ENCODE measurements at places on chromosomes 3 and 15.

- DNase-seq, result no peak
- peaks cover 9% of the 10 kb centered on the region for H3K4me1 ChIP-seq
- no peaks in the 10 kb centered on the region for H3K27me3 ChIP-seq
- H3K36me3 ChIP-seq, result no peaks in the 10 kb centered on the region
- H3K27ac ChIP-seq, result no peak overlapping the region
Measured at GRCh38 chr15:42385206-42385979, 26.1 kb downstream of the CAPN3 start.

DNA sequence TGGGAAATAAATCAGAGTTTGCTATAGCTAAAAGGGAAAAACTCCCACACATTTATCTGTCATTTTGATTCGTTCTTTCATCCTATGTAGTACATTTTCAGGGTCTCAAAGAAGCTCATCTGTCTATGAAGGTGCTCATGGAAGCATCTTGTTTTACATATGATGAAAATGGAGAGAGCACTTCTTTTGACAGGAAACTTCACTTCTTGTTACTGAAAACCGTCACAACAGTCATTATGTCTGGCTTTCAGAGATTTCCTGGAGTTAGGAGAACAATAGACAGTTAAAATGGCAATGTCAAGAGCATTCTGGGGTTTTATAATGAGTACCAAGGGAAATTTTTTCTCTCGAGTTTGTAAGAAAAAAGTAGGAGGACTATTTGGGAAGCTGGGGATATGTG lies 83.3 kb downstream of the TMEM108 start:
- no peaks in the 10 kb centered on the region for H3K36me3 ChIP-seq
- peaks cover 6% of the 10 kb centered on the region for H3K27me3 ChIP-seq
- H3K27ac ChIP-seq, result no peak overlapping the region
- no peak overlapping the region for H3K4me3 ChIP-seq
- no peaks in the 10 kb centered on the region for H3K4me1 ChIP-seq

- no peak overlapping the region for H3K4me3 ChIP-seq
- peaks cover 17% of the 10 kb centered on the region for H3K4me1 ChIP-seq
- no peaks in the 10 kb centered on the region for H3K27me3 ChIP-seq
- no peak overlapping the region for H3K27ac ChIP-seq
Measured at GRCh38 chr15:28942046-28942445, 56.3 kb downstream of the APBA2 start.

GRCh38 chr3:122560680-122561079 lies 3.4 kb downstream of the PARP9 start:
- no peak for DNase-seq
- H3K27me3 ChIP-seq, result no peaks in the 10 kb centered on the region
- no peak overlapping the region for H3K4me3 ChIP-seq
- H3K36me3 ChIP-seq, result peaks cover 8% of the 10 kb centered on the region
- peaks cover 25% of the 10 kb centered on the region for H3K4me1 ChIP-seq

DNA sequence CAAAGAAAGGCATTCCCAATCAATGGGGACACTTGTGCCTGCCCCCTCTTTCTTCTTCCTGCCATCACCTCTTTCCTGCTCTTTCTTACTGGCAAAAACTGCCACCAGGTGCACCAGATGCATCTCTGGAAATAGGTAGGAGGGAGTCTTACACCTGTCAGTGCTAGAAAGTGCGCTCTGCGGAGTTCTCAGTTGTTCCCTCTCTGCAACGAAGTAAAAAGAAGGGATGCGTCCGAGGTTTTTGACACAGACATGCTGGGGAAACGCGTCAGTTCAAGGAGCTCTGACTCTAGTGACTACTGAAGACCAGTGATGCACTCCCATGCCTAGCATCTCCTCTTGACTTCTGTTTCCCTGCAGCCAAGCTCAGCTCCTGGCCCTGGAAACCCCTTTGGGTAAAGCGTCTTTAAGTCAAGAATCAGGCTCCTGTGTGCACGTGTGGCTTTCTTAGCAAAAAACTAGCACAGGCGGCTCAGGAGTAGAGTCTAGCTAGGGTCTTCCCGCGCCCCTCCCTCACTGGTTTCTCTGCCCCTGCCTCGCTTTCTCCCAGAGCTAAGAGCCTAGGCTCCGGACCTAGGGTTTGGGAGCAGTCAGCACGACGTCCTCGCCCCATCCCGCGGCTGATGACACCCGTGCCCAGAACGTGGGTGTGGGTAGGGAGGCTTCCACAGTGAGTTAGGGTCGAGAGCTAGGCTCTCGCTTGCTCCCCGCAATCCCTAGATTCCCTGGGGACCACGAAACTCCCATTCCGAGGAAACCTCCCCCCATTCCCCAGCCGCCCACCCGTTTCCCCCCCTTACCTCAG lies 564 bp upstream of the GRM7 start:
- no peak for DNase-seq
- H3K27me3 ChIP-seq, result peaks cover 62% of the 10 kb centered on the region
